CD4-positive, alpha-beta T cell treated with Interferon alpha-2 for 1 hour (primary cell): ENCODE measurements at places on chromosomes 1 and 21.

GRCh38 chr1:219581344-219581743 lies 31.6 kb downstream of the ZC3H11B start:
- DNase-seq, result no peak

DNA sequence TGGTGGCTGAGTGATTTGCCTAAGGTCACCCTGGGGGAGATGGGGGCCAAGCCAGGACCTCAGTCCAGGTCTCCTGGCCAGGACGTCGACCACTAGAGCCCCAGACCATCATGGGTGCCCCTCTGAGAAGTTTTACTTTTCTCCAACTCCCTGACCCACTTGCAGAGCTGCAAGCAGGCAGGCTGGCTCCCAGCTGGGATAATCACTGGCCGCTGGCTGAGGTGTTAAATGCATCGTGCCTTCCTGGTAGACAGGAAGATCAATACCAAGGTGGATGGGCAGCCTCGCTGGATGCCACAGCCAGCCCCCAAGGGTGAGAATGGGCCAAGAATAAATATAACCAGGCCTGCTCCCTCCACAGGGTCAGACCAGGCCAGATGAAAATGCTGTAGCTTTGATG lies 106.2 kb downstream of the EPHB2 start:
- DNase-seq, result no peak

- peak; percentile 70 for DNase-seq
These were observed 27.5 kb downstream of the COA6 start for GRCh38 chr1:234400773-234401172.

- DNase-seq, result no peak
These were observed 31.5 kb upstream of the KCNE2 start for GRCh38 chr21:34332347-34332746.

- no peak for DNase-seq
These were observed 748 bp downstream of the PDZK1IP1 start for GRCh38 chr1:47188791-47189785.
